Adipocyte (in vitro differentiated cells): ENCODE measurements at places on chromosomes 16 and 17.

GRCh38 chr16:51150165-51150887 lies 744 bp downstream of the SALL1 start:
- peak; percentile 49 for DNase-seq

GRCh38 chr17:41762841-41763240 lies 23.7 kb downstream of the JUP start:
- no peak for DNase-seq

DNA sequence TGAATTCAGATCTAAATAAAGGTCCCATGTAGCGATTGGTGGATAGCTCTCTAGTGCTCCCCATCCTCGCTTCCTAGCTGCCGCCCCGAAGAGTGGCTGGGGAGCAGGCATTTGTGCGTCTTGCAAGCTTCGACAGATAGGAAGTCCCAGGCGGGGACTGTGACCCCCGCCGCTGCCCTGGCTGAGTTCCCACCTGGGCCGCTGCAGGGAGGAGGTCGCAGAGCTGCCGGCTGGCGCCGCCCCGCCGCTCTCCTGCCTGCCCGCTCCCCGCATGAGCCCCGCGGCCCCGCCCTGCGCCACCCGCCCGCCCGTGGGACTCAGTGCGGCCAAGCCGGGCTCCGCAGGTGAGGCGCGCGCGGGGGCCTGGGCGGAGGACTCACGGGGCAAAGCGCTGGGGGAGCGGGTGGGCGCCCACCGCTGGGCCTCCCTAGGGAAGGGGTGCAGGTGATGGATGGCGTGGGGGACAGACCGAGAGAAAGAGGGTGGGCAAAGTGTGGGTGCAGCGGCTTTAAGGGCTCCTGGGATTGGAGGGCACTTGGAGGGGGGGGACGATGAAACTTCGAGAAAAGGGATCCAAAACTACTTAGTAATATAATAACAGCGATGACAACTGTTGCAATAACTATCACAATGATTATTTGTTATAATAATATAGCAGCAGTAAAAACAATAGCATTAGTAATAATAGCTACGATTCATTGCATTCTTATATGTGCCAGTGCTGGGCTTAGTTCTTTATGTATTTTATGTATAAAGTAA lies at the start of gene OTOA:
TSS of gene OTOA (plus strand) at position 80 of the 759 bp plus-strand sequence. CDS start 14,547 bp downstream, outside the sequence.
- no peak for DNase-seq

DNA sequence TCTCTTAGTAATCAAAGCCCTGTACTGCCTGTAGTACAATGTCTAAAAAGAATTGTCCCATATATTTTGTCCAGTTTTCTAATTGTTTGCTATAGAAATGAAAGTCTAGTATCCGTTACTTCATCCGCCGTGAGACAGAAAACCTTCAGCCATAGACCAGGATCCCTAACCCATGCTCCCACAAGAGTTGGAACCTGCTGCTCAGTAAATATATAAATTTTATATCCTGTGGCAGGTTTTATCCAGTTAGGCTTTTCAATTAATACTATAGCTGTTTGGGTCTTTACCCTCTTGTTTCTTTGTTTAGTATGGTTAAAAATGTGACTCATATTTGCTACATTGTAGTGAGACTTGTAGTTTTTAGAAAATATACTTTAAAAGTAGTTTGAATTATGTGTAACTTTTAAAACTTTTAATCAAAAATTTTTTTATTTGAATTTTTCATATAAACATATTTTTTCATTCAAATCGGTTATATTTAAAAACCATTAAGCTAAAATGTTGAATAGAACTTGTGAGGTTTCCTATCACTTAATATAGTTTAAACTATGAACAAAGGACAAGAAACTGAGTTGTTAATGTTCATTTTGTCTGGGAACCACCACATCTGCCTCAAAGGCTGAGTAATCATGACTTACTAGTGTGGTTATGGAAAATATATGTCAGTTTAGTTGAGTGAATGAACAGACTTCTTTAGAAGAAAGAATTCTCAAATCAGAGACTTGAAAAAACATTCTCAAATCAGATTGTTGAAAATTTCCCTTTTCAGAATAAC lies 54.8 kb downstream of the VMP1 start:
- DNase-seq = peak; percentile 77

GRCh38 chr17:1752425-1753262 lies 9.2 kb upstream of the SERPINF1 start:
- DNase-seq = no peak

- no peak for DNase-seq
Measured at GRCh38 chr16:14240219-14240843, 169.2 kb downstream of the MRTFB start.

DNA sequence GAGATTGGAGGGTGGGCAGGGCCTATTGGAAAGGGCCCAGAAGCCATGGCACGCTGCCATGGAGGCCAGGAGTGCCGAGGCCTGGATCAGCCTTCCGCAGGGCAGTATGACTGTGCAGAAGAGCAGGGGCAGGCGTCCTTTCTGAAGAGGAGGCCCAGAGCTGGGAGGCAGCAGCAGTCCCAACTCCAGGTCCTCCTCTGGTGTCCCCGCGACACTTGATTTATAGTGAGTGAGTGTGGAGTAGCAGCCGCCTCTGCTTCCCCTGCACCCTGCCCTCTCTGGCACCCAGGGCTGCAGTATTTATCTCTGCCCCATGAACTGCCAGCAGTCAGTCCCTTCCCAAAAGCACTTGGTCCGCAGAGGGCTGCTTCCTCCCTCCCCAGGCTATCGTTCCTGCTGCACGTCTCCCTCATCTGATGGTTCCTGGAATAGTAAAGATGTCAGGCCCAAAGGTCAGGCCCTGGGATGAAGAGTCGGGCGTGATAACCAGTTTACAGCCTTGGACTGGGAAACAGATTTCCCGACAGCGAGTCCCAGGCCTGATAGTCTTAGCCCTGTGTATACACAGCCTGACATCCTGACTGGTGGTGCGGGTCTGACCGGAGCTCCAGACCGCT lies 32.9 kb downstream of the PGS1 start:
- DNase-seq = no peak

- peak; percentile 58 for DNase-seq
Measured at GRCh38 chr17:76805319-76805718, 62.9 kb upstream of the MGAT5B start.

GRCh38 chr16:88917146-88917914 lies 50.9 kb upstream of the PABPN1L start:
- DNase-seq = no peak

GRCh38 chr16:72241930-72242329 lies 70.0 kb upstream of the PMFBP1 start:
- DNase-seq = peak; percentile 80

DNA sequence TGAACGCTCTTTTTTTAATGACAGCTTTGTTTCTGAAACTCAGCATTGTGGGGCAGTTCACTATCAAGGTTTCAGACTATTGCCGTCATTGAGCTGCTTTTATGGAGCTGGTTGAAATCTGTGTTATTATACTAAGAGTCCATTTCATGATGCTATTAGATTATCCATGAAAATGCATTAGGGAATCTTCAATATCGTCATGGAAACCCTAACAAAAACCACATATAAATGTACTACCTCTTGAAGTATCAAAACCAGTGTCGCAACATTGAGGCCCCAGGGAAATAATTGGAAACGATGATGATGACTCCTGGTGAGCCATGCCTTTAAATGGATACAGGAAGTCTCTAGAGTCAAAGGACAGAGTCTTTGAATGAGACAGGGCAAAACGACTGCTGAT lies 231.6 kb upstream of the CPHXL start:
- no peak for DNase-seq

- DNase-seq = no peak
Measured at GRCh38 chr17:39569126-39569525, 38.6 kb downstream of the NEUROD2 start.

- DNase-seq = no peak
Measured at GRCh38 chr16:88077328-88078108, 126.3 kb downstream of the BANP start.

- no peak for DNase-seq
Measured at GRCh38 chr16:50303041-50303604, 36.8 kb downstream of the ADCY7 start.

DNA sequence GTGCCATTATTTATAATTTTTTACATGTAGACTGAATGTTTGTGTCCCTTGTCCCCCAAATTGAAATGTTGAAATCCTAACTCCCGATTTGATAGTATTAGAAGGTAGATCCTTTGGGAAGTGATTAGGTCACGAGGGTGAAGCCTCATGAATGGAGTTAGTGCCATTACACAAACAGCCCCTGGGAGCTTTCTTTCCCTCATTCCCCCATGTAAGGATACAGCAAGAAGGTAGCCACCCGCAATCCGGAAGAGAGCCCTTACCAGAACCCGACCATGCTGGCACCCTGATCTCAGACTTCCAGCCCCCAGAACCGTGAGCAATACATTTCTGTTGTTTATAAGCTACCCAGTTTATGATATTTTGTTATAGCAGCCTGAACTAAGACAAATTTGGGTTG lies 143.2 kb downstream of the NPIPB5 start:
- DNase-seq = no peak

- DNase-seq = no peak
Measured at GRCh38 chr16:87531418-87531817, 38.6 kb upstream of the ZCCHC14 start.

- no peak for DNase-seq
Measured at GRCh38 chr17:8728251-8728938, 16.2 kb downstream of the CCDC42 start.

- peak; percentile 4 for DNase-seq
Measured at GRCh38 chr16:6016530-6017184, 919.1 kb upstream of the EEF2KMT start.

DNA sequence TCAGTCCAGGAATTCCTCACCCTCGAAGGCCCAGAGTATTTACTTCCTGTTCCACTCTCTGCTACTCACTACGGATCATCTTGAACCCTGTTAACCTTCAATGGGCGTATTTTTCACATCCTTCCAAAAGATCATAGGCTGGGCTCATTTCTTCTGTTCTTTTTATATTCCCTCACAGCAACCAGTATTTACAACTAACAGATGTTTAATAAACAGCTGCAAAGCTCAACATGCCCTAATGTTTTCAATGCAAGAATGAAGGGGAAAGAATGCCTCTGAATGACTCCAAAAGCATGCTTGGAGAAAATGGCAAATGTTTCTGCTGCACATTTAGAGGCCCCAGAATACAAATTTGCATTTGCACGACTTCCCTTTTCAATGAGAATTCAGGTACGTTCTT lies 174.9 kb downstream of the ZFHX3 start:
- no peak for DNase-seq

DNA sequence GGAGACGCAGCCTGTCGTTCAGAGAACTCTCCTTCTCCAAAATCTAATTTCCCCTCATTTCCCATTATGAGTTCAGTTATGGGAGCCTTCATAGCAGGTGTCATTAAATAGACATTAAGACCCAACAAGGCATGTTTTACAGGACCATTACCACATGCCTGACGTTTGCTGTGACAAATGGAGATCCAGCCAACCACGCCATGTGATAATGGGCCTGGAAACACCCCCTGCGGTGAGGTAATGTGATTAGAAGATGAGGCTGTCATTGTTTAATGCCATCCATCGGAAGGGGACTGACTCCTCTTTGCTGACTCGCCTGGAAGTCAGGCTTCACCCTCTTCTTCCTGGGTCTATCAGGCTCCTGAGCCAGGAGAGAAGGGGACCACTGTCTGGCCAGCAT lies 76.9 kb downstream of the WSCD1 start:
- DNase-seq = no peak

- DNase-seq = no peak
Measured at GRCh38 chr17:66704858-66705520, 129.9 kb upstream of the CACNG5 start.

DNA sequence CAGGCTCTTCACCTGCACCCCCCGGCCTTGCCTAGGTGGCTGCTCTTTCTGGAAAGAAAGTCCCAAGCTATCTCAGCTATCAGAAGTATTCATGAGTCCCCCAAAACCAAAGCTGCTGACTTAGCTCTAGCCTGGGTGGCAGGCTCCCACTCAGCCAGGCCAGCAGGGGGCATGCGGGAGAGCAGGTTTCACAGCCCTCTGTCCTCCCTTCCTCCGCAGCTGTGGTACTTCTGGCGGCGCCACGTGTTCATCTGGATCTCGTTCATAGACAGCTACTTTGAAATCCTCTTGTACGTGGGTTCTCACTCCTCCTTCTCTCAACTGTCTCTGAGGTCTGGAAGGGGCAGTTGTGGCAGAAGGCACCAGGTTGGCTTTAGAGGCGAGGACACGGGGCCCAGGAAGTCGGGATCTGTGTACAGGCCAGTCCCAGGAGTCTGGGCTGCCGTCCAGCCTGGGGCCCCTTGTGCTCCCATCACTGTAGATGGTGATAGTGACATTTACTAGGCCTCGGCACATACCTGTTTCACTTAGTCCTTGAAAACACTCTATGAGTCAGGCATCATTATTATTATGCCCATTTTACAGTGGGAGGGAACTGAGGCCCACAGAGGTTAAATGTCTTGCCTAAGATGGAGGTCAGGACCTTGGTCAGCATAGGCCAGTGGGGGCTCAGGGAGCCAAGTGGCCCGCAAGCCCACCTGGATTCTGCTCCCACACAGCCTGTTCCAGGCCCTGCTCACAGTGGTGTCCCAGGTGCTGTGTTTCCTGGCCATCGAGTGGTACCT lies 12.9 kb downstream of the TRPV2 start:
- DNase-seq = peak; percentile 27
